GM23248 (cell line): ENCODE measurements at places on chromosomes 4 and X. TPM values are rescaled to one million over a fixed set of nuclear protein-coding genes. Genes with fewer than 3 reads are reported as not detected.

Gene UGT2B15
- not detected in 2 replicates for polyA plus RNA-seq

Gene CBLL2
- not detected in 2 replicates for polyA plus RNA-seq

Gene CHRDL1
- polyA plus RNA-seq = 0.06 TPM in 1 of 2 replicates, not detected in the other

Gene BCLAF3
- polyA plus RNA-seq = 3.7 and 4.4 TPM in 2 replicates

Gene GPRIN3
- 0.01 and 0.05 TPM in 2 replicates for polyA plus RNA-seq

Gene OTC
- not detected in 2 replicates for polyA plus RNA-seq

Gene ZNF630
- polyA plus RNA-seq = 0.41 and 0.53 TPM in 2 replicates

Gene GAGE12J
- polyA plus RNA-seq = not detected in 2 replicates

Gene ADD1
- polyA plus RNA-seq = 175 and 181 TPM in 2 replicates

Gene SAGE1
- polyA plus RNA-seq = not detected in 2 replicates

Gene CDS1
- polyA plus RNA-seq = 0.04 TPM in 1 of 2 replicates, not detected in the other

Gene KIF4A
- 6.5 and 7.6 TPM in 2 replicates for polyA plus RNA-seq

Gene PRSS12
- 10.0 and 10.2 TPM in 2 replicates for polyA plus RNA-seq

Gene MOB1B
- 7.1 and 7.5 TPM in 2 replicates for polyA plus RNA-seq

Gene CSN1S1
- not detected in 2 replicates for polyA plus RNA-seq

Gene BEND2
- polyA plus RNA-seq = not detected in 2 replicates

Gene EDNRA
- 0.48 and 0.68 TPM in 2 replicates for polyA plus RNA-seq

Gene MAGEB10
- polyA plus RNA-seq = not detected in 2 replicates

Gene RAI2
- not detected in 2 replicates for polyA plus RNA-seq

Gene ADRA2C
- polyA plus RNA-seq = 0.09 and 0.14 TPM in 2 replicates

Gene RAB39B
- polyA plus RNA-seq = 1.1 and 1.9 TPM in 2 replicates

Gene USP53
- 19.9 and 26.0 TPM in 2 replicates for polyA plus RNA-seq

Gene TBC1D8B
- 11.5 and 12.1 TPM in 2 replicates for polyA plus RNA-seq

Gene ERVMER34-1
- not detected in 2 replicates for polyA plus RNA-seq

Gene TTC29
- polyA plus RNA-seq = not detected in 2 replicates

Gene GPRASP2
- polyA plus RNA-seq = 8.4 TPM in 2 replicates

Gene DIPK2B
- polyA plus RNA-seq = not detected in 2 replicates

Gene P2RY8
- 0.04 TPM in 1 of 2 replicates, not detected in the other for polyA plus RNA-seq
